ENCODE measurements at places on chromosomes 5 and 9.

DNA sequence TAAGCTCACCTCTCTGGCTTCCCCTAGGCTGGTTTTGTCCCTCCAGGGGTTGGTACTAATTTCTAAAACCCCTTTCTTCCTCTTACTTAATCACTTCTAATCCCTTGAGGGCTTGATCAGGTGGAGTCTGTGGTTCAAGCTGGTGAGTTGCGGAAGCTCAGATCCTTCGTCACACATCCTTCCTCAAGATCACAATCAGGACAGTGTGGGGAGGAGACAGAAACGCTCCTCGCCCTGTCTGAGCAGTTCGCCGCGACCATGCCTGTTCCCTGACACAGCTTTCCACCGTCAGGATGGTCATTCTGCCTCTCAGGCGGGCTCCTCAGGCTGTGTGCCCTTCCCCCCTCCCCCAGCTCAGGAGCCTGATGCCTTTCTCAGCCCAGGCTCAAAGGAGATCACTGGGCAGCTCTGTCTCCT is 24.3 kb downstream of the CPLX2 start:
- DNase-seq, result peak; percentile 41

GRCh38 chr5:73443829-73444498 is 4.6 kb downstream of the FOXD1 start:
- DNase-seq, result peak; percentile 78

- DNase-seq, result peak; percentile 92
Observed at GRCh38 chr9:126611592-126612325, 2.0 kb upstream of the LMX1B start.

DNA sequence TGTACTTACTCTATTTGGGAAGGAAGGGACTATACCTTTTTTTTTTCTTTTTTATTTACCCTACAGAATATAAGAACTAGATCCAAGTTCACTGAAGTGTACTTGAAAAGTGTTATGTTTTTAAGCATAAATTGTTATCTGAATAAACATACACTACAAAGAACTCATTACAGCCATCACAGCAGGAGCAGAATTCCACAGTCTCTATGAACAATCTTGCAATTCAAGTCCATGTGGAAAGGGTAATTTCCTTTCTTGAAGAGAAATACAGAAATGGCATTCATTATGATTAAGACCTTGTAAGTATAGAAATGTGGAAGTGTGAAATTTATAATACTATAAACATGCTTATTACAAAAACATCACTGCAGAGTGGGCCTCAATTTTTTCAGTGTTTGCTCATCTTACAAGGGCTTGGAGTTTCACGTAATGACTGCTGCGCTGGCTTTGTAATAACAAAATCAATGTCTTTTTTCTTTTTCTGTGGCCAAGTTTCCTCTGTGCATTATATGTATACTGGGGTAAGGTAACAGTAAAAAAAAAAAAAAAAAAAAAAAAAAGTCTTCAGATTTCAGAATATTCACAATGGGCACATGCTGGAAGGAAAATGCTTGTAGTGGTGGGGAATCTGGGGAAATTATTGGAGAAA is 77.0 kb upstream of the GNA14 start:
- no peak for DNase-seq

GRCh38 chr5:169886033-169886432 is 94.3 kb downstream of the INSYN2B start:
- DNase-seq, result no peak

DNA sequence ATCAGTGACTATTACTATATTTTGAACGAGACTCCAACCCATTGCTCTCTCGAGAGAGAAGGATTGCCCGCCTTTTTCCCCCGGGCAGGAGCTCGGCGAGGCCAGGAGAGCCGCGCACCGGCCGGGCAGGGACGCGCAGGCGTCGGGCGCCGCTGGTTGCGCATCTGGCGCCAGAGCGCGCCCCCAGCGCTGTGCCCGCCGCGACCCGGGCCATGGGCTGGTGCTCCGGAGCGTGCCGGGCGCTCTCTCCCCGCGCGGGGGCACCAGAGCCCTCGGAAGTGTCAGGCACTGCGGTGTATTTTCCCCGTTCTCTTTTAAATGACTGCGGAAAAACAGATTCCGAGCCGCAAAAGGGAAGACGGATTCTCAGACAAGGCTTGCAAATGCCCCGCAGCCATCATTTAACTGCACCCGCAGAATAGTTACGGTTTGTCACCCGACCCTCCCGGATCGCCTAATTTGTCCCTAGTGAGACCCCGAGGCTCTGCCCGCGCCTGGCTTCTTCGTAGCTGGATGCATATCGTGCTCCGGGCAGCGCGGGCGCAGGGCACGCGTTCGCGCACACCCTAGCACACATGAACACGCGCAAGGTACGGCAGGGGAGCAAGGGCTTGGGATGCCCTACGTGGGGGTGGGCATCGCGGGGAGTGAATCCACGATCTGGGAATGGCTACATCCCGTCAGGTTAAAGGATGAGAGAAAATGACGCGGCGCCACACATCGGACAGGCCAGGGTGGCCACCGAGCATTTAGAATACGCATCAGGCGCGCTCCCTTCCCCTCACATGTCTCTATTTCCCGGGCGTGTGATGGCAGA is 1.1 kb upstream of the NTRK2 start:
- DNase-seq, result peak; percentile 91

GRCh38 chr9:84322828-84323227 is 17.7 kb downstream of the SLC28A3 start:
- no peak for DNase-seq

- no peak for DNase-seq
Observed at GRCh38 chr5:160359242-160359641, 11.2 kb downstream of the C1QTNF2 start.

- no peak for DNase-seq
Observed at GRCh38 chr5:180115326-180116076, 43.9 kb upstream of the RNF130 start.

- no peak for DNase-seq
Observed at GRCh38 chr9:89850631-89851325, 246.0 kb downstream of the GADD45G start.

DNA sequence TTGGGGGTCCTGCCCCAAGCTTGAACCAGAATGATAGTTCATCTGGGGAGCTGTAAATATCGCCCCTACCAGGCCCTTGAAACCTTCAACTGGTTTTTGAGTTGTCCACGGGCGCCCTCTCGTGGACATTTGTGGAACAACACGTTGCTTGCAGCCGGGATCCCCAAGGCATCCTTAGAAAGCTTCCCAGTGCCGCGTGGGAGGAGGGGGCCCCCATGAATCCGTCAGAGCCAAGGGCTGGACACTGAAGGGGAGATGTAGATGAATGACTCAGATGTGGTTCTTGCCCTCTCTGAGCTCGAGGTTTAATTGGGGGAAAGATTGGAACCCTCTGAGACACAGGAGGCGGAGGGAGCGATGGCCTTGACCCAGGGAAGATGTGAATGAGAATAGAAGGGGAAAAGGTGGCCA is 31.8 kb upstream of the ORM1 start:
- peak; percentile 87 for DNase-seq

DNA sequence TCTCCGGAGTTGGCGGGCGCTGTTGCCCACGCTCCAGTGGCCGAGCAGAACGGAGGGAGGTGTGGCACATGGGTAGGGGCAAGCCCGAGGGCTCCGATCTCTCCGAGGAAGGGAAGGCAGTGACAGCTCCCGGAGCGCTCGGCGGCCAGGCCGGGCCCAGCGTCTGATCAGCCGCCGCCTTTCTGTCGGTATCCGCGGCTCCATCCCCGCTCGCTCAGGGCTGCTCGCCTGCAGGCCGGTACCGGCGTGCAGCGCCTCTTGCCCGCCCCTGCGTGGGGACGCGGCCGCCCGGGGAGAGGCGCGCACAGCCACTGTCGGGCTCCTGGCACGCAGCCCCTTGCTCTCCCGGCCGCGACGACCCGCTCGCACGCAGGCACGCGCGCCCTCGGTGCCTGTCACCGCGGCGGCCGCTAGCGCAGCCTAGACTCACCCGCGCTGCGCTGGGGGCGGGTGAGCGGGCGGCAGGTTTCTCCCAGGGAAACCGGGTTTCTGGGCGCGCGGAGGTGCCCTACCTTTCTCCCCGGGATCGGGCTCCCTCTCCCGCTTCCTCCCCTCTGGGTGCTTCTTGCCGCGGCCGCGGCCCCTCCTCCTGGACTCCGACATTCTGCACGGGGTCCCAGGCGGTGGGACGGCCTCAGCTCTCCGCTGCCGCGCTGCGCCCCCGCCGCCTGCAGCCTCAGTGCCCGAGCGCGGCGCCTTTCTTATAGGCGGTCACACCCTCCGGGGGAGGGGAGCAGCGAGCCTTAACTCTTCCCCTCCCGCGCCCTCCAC is 108.4 kb downstream of the PSD2 start:
- DNase-seq, result peak; percentile 52

DNA sequence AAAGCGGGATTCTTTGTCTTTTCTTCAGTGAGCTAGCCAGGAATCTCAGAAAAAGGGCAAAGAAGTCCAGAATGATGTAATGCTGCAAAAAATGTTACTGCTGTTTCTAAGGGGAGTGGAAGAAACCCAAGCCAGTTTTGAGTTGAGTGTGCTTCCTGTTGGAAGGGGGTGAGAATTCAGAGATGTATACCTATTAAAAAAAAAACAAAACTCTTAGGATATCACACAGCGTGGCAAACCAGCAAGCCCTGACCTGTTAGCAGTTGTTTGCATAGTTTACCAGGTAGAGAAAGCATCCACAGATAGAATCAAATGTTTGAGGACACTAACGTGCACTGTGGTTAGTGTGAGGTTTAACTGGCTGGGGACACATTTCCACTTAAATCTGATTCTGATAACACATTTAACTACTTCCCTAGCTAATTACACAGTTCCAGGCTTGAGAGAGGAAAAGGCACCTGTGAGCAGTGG is 11.4 kb downstream of the BASP1 start:
- DNase-seq, result no peak

GRCh38 chr5:161411156-161411555 is 135.4 kb downstream of the GABRB2 start:
- no peak for DNase-seq

GRCh38 chr9:23941051-23941450 is 115.0 kb upstream of the ELAVL2 start:
- DNase-seq, result no peak

GRCh38 chr9:89721176-89721700 is 116.4 kb downstream of the GADD45G start:
- DNase-seq, result no peak

- no peak for DNase-seq
Observed at GRCh38 chr5:81908044-81908443, 63.8 kb upstream of the ATG10 start.

GRCh38 chr5:1268666-1269065 is 26.2 kb downstream of the TERT start:
- no peak for DNase-seq

DNA sequence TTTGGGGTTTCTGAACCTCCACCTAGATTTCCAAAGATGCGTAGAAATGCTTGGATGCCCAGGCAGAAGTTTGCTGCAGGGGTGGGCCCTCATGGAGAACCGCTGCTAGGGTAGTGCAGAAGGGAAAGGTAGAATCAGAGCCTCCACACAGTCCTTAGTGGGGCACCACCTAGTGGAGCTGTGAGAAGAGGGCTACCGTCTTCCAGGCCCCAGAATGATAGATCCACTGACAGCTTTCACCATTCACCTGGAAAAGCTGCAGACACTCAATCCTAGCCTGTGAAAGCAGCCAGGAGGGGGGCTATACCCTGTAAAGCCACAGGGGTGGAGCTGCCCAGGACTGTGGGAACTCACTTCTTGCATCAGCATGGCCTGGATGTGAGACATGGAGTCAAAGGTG is 13.3 kb upstream of the HSDL2 start:
- DNase-seq, result peak; percentile 39

DNA sequence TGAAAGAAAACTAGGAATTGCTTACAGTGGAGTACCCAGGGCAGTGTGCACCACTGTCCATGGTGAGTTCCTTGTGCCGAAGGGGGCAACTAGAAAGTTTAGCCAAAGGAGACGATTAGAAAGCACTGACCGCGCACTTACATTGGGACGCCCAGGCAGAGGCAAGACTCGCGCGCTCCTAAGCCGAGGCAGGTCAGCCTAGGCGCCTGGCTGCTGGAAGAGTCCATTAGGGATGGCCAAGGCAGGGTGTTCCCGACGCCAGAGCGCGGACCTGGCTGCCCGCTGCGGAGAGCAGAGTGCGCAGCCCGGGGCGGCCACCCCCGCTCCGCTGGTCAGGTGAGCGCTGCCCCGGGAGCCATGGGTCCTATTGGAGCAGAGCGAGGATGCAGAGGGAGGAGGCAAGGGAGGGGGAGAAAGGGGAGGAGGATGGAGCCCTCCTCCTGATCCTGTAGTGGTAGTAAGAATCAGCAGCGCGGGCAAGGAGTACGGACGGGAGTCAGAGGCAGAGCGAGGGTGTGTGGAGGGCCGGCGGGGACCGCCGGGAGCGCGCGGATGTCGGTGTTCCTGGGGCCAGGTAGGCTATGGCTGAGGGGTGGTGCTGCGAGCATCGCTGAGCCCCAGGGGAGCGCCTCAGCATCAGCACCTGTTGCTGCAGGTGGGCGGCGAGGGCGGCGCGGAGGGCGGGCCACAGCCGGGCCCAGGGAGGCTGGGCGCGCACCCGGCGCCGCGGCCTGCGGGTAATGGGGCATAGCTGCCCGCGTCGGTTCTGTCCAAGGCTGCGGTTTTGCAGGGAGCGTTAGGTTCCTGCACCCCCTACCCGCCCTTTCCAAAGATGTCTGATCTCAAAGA is at the start of gene ADGRV1:
Gene ADGRV1 (plus strand): TSS at position 454 of the 849 bp plus-strand sequence. CDS start 99 bp downstream, at position 553.
- DNase-seq, result peak; percentile 99

- DNase-seq, result no peak
Observed at GRCh38 chr9:90325913-90326653, 316.5 kb downstream of the DIRAS2 start.

GRCh38 chr9:78568774-78569173 is 271.8 kb downstream of the PSAT1 start:
- no peak for DNase-seq

GRCh38 chr5:13322769-13323168 is 621.7 kb downstream of the DNAH5 start:
- DNase-seq, result no peak

DNA sequence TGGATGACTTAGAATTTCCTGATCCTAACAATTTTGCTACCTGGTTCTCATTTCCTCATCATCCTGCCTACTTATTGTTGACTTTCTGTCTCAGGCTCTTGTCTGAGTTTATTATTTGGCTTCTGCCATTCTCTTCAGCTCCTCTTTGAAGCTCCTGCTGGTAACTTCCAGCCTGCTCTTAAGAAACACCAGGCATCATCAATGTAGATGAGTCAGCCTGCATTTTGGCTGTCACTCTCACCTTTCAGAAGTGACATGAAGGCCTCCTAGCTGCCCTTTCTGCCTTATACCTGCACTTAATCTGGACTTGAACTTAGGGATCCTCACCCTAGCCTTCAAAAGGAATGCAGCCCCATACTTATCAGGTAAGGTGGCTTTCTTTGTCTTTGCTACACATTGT is 551.8 kb upstream of the ZNF608 start:
- DNase-seq, result peak; percentile 16

GRCh38 chr5:58999804-59000203 is 416.9 kb downstream of the RAB3C start:
- peak; percentile 88 for DNase-seq

GRCh38 chr5:116507051-116507537 is 67.5 kb downstream of the SEMA6A start:
- no peak for DNase-seq

DNA sequence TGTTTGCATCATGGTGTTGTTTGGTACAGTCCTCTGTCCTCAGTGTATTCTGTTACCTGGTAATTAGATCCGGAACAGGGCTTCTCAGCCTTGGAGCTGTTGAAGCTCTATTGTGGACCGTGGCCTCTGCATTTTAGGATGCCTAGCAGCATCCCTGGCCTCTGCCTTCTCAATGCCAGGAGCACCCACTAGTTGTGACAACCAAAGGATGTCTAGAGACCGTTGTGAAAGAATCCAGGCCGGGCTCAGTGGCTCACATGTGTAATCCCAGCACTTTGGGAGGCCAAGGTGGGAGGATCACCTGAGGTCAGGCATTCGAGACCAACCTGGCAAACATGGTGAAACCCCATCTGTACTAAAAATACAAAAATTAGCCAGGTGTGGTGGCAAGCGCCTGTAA is 159.6 kb downstream of the CACNA1B start:
- DNase-seq, result no peak

GRCh38 chr9:38082446-38083287 is 13.6 kb upstream of the SHB start:
- no peak for DNase-seq
